HCEC 1CT (cell line): ENCODE measurements at places on chromosomes 13 and 19.
A peak's percentile ranks its signal among the peaks of the same experiment; 100 is the strongest.

DNA sequence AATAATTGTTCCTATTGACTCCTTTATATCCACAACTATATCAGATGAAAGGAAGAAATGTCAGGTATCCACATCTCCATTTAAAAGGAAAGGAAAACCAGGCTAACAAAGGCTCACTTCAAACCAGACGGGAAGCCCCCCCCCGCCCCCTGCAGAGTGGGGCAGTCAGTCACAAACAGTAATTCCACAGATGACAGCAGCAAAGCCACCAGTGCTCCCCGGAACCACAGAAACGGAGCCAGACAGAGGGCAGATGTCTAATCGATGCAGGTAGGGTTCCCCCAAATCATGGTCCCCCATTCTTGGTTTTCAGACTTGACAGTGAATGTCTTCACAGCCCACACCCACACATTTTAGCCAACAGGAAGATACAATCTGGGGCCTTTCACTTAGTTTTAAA is 100.8 kb downstream of the STK24 start:
- no peak for DNase-seq

DNA sequence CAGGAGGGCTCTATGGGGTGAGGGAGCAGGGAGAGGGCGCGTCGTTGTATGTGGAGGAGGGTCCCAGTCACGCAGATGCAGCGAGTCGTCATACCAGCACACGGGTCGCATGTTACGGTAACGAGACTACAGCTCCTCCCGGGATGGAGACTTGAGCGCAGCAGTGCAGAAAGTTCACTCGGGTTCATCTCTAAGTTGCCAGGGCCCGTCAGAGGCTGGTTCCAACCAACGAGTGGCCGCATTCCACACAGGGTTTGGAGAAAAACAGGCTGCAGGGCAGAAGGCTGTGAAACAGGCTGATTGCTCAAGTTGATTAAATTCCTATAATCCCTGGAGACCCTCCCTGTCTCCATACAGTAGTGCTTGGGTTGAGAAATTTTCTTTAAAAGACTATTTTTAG is 21.9 kb upstream of the TTYH1 start:
- no peak for DNase-seq

- DNase-seq, result peak; percentile 81
These were observed at the start of gene ZNF329 for GRCh38 chr19:58150328-58150921. ZNF329 (minus strand) TSS chr19:58150789; CDS start chr19:58129503, 21,286 bp downstream.

GRCh38 chr13:110106726-110107125 is 200.2 kb downstream of the COL4A1 start:
- DNase-seq, result no peak

DNA sequence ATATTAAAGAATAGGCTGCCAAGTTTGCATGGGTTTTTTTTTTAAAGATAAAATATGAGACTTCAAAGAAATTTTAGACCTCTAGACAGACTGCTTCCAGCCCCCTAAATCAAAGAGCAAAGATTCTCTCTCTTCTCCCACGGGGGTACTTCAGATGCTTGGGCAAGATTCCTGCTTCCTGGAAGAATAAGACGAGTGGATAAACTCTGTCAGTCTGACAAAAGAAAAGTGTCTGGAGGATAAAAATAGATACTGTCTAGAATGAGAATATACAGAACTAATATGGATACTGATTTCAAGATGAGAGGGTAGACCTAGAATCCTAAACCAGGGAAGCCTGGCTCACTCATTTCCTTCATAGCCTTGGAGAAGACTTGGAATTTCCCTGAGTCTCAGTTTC is 435.1 kb downstream of the FOXO1 start:
- no peak for DNase-seq
